ENCODE measurements at places on chromosomes 3 and 15.

DNA sequence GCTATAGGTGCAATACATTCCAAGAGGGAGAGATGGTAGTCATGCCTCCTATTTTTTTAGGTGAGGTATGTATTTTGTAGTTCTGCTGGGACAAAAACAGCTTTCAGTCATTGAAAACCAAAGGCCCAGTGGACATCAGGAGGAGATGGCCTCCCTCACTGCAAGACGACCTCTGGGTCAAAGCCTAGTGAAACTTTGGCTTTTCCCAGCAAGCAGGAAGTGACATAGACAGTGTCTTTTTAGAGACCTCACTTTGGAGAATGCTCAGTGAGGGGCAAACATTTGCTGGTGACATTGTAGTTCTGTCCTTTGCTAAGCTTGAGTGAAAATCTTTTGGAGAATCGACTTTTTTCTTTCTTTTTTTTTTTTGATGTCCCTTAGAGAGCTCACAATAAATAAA lies 27.3 kb downstream of the LIPC start:
- no peak for DNase-seq

GRCh38 chr3:10224794-10225665 lies 23.2 kb upstream of the TATDN2 start:
- DNase-seq: peak; percentile 47

GRCh38 chr3:29324180-29324651 lies 43.3 kb downstream of the RBMS3 start:
- peak; percentile 72 for DNase-seq

DNA sequence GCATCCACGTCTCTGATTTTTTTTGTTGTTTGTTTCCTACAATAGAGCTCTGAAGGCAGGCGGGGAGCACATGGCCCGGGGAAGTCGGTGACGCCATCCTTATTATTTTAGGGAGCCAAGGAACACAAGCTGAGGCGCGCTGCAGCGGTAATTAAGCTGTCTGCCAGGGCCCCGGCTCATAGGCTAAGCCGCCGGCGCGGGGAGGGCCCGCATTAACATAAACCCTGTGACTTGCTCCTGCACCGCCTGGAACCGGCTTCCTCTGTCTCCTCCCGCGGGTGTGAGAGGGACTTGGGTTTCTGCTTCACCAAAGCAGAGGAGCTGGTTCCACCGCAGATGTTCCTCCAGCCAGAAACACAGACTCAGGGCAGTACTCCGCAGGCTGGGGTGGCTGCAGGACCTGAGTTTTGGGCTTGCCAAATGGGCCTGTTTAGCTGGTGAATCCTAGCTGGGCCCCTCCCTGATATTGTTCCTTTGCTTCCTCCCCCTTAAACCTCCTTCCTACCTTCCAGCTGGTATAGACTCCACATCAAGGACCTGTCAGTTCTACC lies 25.3 kb downstream of the ANP32A start:
- DNase-seq: peak; percentile 80

DNA sequence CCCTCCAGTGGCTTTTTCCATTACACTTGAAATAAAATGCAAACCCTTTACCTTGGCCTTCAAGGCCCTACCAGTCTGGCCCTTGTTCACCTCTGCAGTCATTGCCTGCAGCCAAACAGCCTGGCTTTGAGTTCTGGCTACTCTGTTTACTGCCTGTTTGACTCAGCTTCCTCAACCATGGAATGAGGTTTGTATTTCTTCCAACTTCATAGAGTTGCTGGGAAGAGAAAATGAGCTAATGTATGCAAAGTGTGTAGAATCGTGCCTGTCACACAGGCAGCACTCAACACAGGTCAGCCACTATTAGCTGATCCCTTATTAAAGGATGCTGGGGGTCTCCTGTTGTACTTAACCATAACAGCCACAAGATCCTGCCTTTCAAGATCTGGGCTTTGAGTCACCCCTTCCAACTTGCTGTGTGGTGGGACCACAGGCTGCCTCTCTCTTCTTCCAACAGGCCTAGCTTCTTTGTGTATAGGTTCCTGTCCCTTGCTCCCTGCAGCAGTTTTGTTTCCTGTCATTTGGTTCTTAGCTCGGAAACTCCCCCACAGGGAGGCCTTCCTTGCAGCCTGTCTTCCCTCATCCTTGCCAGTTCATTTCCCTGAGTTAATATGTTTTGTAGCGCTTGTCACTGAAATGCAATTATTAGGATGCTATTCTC lies 6.4 kb downstream of the MED12L start:
- DNase-seq: peak; percentile 7

DNA sequence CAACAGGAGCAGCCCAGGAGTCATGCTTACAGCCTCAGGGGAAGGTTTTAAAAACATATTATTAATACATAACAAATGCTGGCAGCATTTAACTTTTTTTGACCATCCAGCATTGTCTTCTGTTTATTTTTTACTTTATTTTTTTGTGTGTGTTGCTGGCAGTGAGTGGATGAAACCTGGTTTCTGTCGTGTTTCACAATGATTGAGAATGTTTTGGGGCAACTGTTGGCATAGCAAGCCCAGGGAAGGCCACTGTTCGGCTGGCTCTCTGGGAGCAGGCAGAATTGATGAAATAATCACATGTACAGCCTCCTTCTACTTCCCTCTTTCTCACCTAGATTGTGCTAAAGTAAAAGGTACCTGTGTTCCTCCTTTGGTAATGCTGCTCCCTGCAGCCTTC lies 190.2 kb downstream of the NR1D2 start:
- no peak for DNase-seq

DNA sequence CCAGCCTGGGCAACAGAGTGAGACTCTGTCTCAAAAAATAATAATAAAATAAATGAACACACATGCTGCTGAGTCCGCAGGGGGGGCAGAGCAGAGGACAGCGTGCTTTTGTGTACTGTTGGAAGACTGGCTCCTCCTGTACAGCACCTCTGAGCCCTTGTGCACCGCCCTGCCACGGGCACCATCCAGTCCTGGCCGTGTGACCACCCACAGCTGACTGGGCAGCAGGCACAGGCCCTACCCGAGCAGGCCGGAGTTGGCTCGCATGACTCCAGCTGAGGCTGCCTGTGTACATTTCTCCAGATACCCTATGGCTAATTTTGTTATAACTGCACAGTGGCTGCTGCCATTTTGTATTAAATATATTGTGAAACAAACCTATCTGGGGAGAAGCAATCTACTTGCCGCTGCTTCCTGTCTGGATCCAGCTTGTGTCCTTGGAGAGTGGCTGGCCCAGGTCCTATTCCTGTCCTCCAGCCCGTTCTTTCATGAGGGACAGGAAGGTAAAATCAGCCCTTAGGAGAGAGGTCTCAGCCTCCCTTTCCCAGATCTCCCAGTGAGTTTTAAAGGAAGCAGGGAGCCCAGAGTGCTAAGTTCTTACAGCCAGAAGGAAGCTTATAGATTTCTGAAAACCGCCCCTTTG lies 14.6 kb downstream of the IVD start:
- DNase-seq: no peak

DNA sequence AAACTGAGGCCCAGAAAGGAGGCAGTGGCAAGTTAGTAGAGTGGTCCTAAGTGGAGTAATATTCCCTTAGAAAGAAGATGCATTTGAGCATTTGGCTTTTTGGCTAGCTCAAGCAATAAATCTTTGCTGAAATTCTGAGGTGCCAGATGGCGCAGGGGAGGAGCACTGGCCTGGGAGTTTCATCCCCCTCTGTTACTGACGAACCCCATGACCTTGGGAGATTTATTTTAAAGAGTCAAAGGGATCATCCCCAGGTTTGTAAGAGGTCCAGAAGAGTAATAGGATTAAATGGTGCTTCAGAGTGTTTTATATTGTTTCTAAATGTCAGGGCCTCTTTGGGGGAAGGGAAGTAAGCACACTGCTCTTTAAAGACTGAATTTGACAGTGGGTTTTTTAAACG lies 85.1 kb upstream of the PIAS1 start:
- DNase-seq: no peak

DNA sequence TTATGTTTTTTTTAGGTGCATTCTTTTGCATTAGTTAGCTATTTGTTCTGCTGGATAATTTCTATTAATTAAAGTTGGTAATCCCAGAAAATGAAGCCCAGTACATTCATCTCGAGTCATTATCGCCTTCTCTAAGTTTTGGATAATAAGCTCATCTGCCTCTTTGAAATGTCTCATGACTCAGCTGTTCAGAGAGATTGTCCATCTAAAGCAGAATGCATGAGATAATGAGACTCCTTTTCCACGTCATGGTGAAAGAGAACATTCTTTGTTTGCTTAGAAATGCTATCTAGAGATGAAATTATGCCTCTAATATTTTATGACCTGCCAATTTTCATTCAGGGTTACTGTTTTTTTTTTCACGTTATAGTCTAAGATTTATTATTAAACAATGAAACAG lies 374.7 kb upstream of the GOLIM4 start:
- no peak for DNase-seq
